LoVo (cell line): ENCODE measurements at places on chromosomes 1 and 21.

DNA sequence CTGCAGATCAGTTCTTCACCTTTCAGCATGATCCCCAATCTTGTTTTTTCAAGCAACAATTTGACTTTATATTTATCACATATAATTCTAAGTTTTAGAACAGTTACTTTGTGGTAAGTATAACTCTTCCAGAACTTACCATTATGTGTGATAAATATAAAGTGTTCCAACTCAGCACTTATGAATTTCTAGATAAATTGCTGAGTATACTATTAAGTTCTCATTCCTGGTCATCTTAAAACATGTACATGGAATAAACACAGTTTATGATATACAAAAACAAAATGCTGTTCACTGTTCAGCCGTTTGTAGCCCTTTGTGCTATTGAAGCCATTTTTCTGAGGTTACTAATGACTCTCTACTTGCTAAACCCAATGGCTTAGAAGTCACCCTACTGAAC, 5.1 kb upstream of the XPR1 start:
- DNase-seq, result no peak

DNA sequence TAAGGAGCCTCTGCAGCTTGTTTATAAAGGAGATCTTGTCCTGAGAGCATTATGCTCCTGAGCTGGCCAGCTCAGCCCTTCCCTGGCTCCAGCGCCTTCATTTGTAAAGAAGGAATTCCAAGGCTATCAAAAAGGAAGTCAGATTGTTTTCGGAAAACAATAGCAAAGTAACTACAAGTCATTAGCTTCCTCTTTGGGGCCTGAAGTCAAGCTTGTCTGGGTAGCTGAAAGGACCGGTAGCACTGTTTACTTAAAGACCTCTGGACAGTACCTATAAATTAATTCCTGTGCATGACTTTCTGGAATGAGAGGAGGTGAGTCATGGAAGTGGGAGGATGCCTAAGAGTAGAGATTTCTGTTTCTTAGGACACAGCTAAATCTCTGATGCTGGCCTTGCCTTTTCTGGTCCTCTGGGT, 20.7 kb upstream of the GJA5 start:
- peak; percentile 25 for DNase-seq

- no peak for DNase-seq
These were observed 38.0 kb upstream of the DESI2 start for GRCh38 chr1:244614879-244615278.

DNA sequence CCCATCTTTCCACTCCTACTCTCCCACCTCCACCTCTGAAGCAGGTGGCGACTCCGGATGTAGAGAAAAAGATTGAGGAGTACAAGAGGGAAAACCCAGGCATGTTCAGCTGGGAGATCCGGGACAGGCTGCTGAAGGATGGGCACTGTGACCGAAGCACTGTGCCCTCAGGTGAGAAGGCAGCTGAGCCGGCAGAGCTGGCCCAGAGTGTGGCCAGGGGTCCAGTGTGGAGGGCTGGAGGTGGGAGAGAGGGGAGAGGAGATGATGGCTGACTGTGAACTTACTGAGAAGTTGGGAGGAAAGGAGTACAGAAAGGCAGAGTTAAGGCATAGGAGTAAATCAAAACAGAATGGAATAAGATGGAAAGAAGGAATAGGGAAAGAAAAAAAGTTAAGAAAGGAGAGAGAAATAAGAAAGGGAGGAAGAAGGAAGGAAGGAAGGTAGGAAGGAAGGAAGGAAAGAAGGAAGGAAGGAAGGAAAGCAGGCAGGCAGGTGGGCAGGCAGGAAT, 4.5 kb downstream of the PAX7 start:
- DNase-seq, result no peak

GRCh38 chr1:178599087-178599486, 86.2 kb downstream of the TEX35 start:
- no peak for DNase-seq
